ENCODE measurements at places on chromosomes 7 and 10.

DNA sequence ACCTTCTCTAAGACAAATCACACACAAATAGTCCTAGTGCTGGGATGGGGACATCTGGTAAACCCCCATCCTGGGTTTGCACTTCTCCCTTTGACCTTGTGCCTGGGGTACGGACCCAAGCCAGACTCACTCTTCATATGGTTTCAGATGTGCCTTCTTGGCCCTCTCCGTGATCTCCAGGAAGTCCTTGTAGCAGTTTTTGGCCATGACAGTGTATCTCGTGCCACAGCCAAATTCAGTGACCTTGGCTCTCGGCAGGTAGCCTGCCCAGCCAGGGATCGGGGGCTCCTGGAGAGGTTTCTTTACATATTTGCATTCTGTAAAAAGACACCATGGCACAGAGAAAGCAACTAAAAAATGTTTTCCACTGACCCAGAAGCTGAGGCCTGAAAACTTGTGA, 43.9 kb downstream of the PNLIPRP2 start:
- DNase-seq, result no peak

DNA sequence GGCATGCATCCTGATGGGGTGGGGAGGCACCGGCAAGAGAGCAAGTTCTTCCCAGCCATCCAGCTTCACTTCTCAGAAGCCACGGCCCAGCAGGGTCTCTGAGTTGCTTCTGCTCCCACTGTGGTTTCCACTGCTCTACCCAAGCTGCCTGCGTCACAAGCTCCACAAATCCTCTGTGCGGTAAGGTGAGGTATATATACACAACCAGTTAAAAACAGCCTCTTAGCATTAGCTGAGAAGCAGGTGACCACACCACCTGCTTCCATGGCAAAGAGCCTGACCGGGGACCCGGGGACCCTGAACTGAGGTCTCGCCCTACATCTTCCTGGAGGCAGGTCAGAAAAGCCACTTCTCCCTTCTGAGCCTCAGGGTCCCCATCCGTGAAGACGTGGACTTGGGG, 46.9 kb upstream of the NPFFR1 start:
- DNase-seq, result no peak

GRCh38 chr7:123209786-123210185, 10.0 kb upstream of the SLC13A1 start:
- DNase-seq, result no peak

DNA sequence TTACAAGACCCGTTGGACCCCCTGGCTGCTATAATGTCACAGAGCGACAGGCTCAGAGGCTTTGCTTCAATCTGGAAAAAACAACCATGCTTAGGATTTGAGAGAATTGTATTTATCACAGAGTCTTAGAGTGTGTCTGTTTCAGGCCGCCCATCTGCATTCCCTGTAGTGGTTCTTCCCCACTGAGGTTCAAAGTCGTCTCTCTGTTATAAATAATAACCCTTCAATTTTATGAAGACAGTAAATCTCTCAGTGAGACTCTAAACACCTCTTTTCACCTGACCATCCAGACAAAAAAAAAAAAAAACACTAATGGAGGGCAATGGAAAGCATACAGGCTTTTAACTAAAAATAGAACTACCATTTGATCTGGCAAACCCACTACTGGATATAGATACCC, 565.4 kb upstream of the AUTS2 start:
- no peak for DNase-seq

DNA sequence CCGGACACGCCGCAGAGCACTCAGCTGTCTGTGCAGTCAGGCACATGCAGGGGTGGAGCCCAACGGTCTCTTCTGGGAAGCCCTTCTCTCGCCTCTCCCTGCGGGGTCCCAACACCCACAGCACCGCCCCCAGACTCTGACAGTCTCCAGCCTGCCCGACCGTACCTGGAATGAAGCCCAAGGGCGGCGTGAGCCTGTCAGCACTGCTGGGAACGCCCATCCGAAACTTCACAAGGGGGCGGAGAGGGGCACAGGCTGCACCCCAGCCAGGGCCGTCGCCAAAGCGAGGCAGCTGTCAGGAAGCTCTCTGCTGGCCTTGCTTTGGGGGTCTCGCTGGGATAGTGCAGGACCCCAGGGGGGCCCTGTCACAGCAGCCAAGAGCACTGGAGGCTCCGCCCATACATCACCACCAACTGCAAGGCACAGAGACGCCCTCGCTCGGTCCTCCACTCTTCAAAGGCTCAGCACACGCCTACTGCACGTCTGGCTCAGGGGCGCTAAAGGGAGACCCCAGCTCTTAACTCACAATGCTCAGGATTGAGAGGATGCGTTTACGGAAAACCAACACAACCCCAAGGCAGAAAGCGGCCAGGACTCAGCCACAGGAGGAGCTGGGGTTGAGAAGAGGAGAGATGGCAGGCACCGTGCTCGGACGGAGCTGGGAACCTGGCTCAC, 30.9 kb downstream of the MAD1L1 start:
- no peak for DNase-seq

DNA sequence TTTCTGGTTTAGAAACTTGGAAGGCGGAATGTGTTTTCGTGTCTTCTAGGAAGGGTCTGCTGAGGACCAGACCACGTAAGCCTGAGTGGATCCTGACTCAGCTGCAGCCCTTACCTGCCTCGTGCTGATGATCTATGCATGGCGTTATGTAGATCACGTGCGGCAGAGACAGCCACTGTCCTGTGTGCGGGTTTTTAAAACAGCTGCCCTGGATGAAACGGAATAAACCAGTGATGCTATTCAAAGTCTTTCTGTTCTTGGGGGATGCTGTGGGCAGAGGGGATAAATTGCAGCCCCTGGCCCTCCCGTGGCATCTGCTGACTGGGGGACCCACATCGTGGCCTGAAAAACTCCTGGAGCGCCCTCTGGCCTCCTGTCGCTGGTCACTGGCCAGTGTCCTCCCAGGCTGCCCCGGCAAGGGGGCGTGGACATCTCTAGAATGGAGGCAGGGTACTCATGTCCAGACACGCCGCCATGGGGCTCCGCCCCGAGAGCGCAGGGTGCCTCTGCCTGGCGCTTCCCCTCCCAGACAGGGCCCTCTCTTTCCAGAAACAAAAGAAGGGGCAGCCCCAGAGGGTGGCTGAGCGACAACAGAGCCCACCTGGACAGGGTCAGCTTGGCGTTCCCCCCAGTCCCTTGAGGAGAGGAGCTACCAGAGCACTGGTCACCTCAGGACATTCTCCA, 13.2 kb downstream of the ALKBH4 start:
- DNase-seq, result no peak

DNA sequence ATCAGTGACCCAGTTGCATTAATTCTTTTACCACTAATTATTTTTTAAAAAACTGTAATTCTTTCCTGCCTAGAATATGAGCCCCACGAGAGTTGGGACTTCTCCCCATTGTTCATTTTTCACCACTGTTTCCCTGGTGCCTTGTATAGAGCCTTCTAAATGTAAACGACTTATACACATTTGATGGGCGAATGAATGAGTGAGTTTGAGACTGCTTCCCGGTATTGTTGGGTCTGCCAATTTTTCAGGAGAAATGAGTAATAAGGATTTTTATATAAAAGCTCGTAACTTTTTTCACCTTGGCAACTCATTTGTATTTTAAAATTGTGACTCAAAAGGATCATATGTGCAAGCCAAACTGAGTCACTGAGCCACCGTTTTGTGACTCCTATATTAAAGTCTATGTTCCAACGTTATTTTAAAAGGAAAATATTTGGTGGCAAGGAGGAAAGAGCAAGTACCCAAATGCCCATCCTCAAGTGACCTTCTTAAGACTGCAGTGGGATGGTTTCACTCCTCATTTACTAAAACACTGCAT, 621.3 kb downstream of the KCNMA1 start:
- no peak for DNase-seq

Data from activated T-cell treated with anti-CD3 and anti-CD28 coated beads for 4 hours (primary cell).